ENCODE measurements at places on chromosomes 11 and 22. TPM values are rescaled to one million over a fixed set of nuclear protein-coding genes. Genes with fewer than 3 reads are reported as not detected.

- DNase-seq: no peak
Observed at GRCh38 chr22:24947881-24948280, 1.4 kb upstream of the LHFPL7 start.

DNA sequence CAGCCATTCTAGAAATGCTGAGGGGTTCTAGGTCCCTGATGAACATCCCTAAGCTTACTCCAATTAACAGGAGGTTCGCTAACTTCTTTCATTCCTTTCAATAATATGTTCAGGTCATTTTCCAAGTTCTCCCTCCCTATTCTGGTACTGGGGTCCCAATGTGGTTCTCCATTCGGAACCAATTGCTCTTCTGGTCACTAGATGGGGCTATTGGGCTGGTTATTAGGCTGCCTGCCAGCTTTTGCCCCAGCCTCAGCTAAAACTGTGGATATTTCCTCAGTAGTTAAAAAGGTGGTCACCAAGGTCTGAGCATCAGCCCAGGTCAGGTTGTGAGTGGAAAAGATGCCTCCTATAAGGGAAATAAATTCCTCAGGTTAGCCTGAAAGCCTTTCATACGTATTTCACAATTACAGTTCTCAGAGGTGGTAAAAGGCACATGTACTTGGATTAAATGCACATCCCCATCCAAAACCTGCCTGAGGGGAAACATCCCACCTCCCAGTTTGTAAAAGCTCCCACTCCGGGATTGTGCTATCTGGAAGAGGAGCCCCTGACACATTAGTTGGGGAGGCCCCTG is 161.1 kb upstream of the CCDC179 start:
- DNase-seq: no peak

DNA sequence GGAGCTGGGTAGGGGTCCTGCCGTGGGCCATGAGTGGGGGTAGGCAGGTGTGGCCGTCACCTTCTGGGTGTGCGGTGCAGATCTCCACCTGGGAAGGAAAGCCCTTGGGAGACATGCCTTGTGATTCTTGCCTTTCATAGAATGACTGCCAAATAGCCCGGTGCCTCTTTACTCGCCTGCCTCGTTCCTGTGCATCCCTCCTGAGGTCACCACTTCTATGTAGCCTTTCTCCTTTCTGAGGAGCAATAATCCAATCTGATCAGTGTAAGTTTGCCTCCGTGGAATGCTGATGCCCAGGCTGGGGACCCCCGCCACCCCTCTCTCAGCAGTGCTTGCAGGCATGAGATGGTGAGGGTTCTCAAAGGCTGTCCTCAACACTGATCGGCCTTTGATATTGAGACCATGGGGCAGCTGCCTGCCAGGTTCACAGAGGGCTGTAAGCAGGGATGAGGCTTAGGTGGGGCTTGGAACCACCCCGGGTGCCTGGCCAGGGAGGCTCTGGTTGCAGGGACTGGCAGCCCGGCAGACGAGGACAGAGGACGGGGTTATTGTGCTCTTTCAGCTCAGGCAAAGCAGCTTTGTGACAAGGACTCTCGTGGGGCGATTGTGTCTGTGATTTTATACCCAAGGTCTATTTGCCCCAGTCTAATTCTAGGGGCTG is 86.1 kb upstream of the WNT7B start:
- DNase-seq: no peak

The H19 gene
- 10.8 TPM for total RNA-seq

The OR52I2 gene
- total RNA-seq: not detected

Data from occipital lobe (tissue), 3 donors.